Fibroblast of skin of scalp (primary cell): ENCODE measurements at places on chromosomes 7 and 10.

DNA sequence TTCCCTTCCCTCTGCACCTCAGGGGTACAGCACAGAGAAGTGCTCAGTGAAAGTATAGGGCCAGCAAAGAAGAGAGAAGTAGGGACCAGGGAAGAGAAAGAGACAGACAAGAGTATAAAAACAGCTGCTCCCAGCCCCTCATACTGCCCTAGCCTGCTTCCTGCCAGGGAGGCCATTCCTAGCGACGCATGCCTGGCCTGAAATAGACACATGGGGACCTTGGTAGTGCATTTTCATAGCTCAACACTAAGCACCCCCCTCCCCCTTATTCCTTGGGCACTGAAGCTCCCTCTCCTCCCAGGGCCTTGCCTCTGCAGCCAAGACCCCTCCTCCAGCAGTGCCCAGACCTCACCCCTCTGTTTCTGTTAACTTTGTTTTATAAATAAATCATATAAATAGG, 64.7 kb downstream of the ZMIZ1 start:
- DNase-seq: no peak

DNA sequence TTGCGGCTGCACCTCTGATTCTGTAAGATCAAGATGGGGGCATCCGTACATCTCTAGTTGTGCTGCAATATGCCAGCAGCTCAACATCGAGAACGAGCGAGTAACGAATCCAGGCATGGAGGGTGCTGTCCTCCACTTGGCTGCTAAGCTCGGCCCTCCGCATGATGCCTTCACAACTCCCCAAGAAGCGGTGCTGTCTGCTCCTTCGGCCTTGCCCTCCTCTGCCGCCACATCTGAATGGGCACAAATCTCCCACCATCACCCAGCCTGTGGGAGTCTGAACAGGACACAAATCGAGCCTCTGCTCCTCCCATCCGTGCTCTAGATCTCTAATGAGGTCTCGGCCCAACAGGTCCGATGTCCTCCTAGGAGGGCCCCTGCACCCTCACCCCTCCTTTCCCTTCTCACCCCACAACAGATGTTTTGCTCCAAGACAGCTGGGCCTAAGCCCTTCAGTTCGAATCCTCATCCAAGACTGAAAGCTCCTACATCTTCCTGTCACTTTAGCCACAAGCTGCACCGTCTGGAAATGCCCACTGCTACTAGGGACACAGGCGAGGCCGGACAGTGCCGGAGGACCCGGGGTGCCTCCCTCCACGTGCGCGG, 86.7 kb downstream of the ZNF33B start:
- peak; percentile 2 for DNase-seq

- DNase-seq: peak; percentile 98
These were observed 23.8 kb upstream of the IFIT2 start for GRCh38 chr10:89278034-89278535.

DNA sequence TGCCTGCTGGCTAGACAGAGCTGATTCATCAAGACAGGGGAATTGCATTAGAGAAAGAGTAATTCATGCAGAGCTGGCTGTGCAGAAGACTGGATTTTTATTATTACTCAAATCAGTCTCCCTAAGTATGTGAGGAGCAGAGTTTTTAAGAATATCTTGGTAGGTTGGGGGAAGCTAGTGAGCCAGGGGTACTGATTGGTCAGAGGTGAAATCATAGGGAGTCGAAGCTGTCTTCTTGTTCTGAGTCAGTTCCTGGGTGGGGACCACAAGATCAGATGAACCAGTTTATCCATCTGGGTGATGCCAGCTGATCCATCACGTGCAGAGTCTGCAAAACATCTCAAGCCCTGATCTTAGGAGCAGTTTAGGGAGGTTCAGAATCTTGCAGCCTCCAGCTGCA, 39.8 kb downstream of the FOXI2 start:
- no peak for DNase-seq

GRCh38 chr7:26191233-26191973, 9.1 kb downstream of the HNRNPA2B1 start:
- DNase-seq: no peak

- DNase-seq: peak; percentile 55
These were observed 36.0 kb upstream of the DLD start for GRCh38 chr7:107854989-107855388.

- no peak for DNase-seq
These were observed 45.2 kb upstream of the SAMD8 start for GRCh38 chr10:75066271-75066670.

- DNase-seq: no peak
These were observed 136.2 kb upstream of the TMEM106B start for GRCh38 chr7:12074889-12075288.

DNA sequence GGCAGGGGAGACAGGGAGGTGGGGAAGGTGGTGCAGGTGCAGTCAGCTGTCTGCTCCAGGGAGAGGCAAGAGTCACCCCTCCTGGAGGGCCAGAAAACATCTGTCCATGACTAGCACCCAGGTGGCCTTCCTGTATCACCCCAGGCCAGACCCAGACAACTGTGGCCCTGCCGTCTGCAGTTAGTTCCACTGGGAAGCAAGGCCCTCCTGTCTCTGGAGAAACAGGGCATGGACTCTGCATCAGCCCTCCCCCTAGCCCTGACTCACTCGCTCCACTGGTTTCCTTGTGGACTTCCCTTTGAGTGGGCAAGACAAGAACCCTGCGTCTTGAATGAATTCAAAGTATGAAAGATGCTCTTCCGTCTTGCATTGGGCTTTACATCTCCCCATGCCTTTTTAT, 12.6 kb downstream of the TBATA start:
- no peak for DNase-seq

DNA sequence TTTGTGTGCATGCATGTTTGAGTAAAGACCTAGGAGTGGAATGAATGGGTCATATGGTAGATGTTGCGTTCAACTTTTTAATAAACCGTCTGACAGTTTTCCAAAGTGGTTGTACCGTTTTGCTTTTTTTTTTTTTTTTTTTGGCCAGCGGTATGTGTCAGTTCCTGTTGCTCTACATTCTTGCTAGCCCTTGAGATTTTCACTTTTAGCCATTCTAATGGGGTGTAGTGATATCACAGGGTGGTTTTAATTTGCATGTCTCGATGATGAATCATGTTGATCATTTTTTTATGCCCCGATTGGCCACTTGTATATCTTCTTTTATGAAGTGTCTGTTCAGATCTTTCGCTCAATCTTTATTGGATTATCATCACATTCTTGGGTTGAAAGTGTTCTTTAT, 320.7 kb downstream of the CAMK1D start:
- DNase-seq: peak; percentile 10

- DNase-seq: no peak
These were observed 61.9 kb downstream of the MAD1L1 start for GRCh38 chr7:2170576-2171521.

DNA sequence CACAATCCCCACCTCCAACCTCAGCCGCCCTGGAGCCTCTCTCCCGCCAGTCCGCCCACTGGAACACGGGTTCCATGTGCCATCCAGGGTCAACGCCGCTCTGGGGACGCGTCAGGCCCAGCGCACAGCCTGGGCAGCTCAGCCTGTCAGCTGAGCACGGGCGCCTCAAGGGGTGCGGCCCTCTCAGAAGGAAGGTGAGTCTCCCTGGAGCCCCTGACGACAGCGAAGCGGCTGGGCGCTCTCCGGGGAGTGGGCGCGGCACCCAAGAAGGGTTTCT, 1.2 kb upstream of the SLC18A3 start:
- no peak for DNase-seq

- no peak for DNase-seq
These were observed 91.1 kb downstream of the CPED1 start for GRCh38 chr7:121079425-121080169.
